CD4-positive, alpha-beta memory T cell (primary cell): ENCODE measurements at places on chromosomes 13 and 19. TPM values are rescaled to one million over a fixed set of nuclear protein-coding genes. Genes with fewer than 3 reads are reported as not detected.
A peak's percentile ranks its signal among the peaks of the same experiment; 100 is the strongest.

Gene SKA3
- not detected for total RNA-seq

Gene SUGP1
- 84.7 TPM for total RNA-seq

DNA sequence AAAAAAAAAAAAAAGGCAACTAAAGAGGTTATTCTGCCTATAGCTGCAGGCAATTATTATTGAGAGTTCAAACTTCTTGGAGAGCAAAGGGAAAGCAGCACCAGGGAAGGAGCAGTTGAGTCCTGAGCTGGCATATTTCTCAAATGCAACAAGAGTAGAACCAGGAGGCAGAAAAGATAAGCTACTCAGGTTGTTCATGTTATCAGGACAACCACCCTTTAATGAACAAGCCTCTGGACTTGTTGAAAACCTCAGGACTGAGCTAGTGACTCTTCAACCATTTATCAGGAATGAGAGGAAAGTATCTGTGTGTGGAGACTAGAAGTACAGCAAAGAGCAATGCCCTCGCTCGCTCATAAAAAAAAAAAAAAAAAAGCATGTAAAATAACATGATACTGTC, 183.0 kb downstream of the KCTD12 start:
- H3K36me3 ChIP-seq, result no peaks in the 10 kb centered on the region
- no peak overlapping the region for H3K4me3 ChIP-seq
- no peak overlapping the region for H3K27ac ChIP-seq
- DNase-seq, result no peak
- no peaks in the 10 kb centered on the region for H3K4me1 ChIP-seq

DNA sequence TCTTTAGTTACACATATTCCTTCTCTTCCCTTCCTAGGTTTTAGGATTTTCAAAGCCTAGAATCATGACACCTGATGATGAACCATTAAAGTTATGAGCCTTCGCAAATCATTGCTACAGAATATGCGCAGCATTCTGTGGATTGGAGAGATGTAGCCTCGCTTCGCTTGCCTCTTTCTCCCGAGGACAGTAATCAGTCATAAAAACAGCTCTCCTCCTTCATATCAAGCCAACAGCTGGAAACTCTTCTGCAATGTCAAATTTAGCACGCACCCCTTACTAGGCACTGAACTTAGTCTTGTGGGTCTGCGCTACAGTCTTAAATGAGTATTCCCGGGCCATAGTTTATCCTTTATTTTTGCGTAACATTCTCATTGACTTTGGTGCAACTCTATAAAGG, 79.6 kb downstream of the DACH1 start:
- H3K4me1 ChIP-seq, result no peaks in the 10 kb centered on the region
- no peak for DNase-seq
- no peak overlapping the region for H3K4me3 ChIP-seq
- no peaks in the 10 kb centered on the region for H3K36me3 ChIP-seq
- H3K27ac ChIP-seq, result no peak overlapping the region

DNA sequence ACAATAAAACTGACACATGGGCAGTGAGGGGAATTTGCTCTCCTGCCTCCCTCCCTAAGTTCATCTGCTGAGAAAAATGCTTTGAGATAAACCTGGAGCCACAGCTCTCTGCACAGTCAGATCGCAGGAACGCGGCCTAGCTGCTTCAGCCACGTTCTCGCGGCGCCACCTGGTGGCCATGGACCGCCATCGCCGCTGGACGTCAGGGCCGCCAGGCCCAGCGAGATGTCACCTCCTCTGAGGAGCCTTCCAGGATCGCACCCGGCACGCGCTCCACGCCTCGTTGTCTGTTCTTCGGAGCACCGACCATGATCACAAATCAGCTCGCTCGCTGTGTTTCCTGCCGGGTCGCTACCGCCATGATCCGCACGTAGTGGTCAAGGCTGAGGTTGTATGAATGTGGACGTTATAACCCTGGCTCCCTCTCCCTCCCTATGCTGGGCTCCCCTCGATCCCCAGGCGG, 20.6 kb upstream of the USP29 start:
- H3K4me1 ChIP-seq, result no peaks in the 10 kb centered on the region
- DNase-seq, result peak; percentile 28
- no peak overlapping the region for H3K4me3 ChIP-seq

DNA sequence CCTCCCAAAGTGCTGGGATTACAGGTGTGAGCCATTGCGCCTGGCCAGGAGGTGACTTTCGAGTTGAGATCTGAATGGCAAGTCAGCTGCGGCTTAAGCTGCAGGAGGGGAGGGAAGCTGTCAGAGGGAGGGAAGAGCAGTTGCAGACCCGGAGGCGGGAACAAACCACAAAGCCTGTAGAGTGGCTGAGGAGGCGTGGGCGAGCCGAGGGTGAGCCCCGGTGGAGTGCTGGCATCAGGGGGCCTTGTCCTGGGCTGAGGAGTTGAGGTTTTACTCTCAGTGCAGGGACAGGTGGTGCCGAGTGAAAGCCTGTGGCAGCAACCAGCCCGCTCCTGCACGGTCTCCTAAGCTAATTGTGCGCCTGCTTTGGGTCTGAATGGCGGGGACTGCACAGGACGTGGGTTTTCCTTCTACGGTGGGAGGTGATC, 24.2 kb downstream of the PPP1R37 start:
- peaks cover 39% of the 10 kb centered on the region for H3K4me1 ChIP-seq
- no peaks in the 10 kb centered on the region for H3K27me3 ChIP-seq
- no peak overlapping the region for H3K27ac ChIP-seq
- DNase-seq, result peak; percentile 31
- no peak overlapping the region for H3K4me3 ChIP-seq

Gene GRIK5
- total RNA-seq, result 0.12 TPM

GRCh38 chr13:49214917-49215376, 5.2 kb upstream of the MLNR start:
- no peaks in the 10 kb centered on the region for H3K36me3 ChIP-seq
- DNase-seq, result peak; percentile 47
- no peak overlapping the region for H3K27ac ChIP-seq
- peaks cover 18% of the 10 kb centered on the region for H3K27me3 ChIP-seq

Gene TLE6
- not detected for total RNA-seq

DNA sequence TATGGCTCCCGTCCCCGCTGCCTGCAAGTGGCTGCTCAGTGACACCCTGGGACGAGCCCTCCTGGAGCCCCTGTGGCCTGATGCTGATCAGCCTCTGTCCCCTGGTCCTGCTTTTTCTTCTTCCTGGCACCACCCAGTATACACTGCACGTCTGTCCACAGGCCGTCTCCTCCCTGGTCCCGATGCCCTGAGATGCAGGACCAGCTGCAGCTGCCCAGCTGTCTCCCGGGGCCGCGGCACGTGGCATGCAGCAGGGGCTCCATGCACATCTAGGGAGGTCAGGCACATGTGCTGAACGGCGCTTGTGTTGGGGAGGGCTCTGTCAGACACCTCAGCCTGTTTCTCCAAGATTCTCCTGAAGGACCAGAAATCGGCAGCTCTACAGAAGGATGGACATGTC, 30.2 kb downstream of the ZFR2 start:
- no peaks in the 10 kb centered on the region for H3K27me3 ChIP-seq
- H3K36me3 ChIP-seq, result no peaks in the 10 kb centered on the region
- no peaks in the 10 kb centered on the region for H3K4me1 ChIP-seq
- H3K4me3 ChIP-seq, result no peak overlapping the region
- no peak for DNase-seq
- H3K27ac ChIP-seq, result no peak overlapping the region

Gene TINCR
- total RNA-seq, result 1.4 TPM

GRCh38 chr19:48716562-48717291, 2.8 kb downstream of the MAMSTR start:
- H3K27me3 ChIP-seq, result no peaks in the 10 kb centered on the region
- no peak overlapping the region for H3K4me3 ChIP-seq
- H3K36me3 ChIP-seq, result no peaks in the 10 kb centered on the region
- H3K27ac ChIP-seq, result no peak overlapping the region
- peaks cover 31% of the 10 kb centered on the region for H3K4me1 ChIP-seq

Gene FLT1
- 0.26 TPM for total RNA-seq

- H3K27ac ChIP-seq, result no peak overlapping the region
- H3K36me3 ChIP-seq, result peaks cover 52% of the 10 kb centered on the region
- H3K4me1 ChIP-seq, result no peaks in the 10 kb centered on the region
- H3K27me3 ChIP-seq, result no peaks in the 10 kb centered on the region
- H3K4me3 ChIP-seq, result no peak overlapping the region
- no peak for DNase-seq
Measured at GRCh38 chr13:112554214-112554850, 33.6 kb downstream of the TUBGCP3 start.

Gene SHD
- 0.58 TPM for total RNA-seq

DNA sequence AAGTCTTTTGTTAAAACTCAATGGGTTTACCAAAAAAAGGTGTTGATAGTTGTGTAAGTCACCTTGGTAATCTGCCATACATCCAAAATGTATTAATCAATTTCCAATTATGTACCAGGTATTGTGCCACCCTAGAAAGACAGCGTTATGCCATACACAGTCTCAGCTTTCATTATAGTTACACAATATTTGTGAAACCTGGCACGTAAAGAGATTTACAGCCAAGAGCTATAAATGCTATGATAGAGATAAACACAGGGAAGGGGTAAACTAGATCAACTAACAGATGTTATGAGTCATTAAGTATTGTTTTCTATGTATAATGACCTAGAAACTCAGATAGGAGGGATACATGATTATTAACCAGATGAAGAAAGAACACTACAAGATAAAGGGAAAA, 725.6 kb upstream of the SLITRK5 start:
- no peaks in the 10 kb centered on the region for H3K4me1 ChIP-seq
- DNase-seq, result no peak
- no peak overlapping the region for H3K4me3 ChIP-seq
- no peak overlapping the region for H3K27ac ChIP-seq
- no peaks in the 10 kb centered on the region for H3K27me3 ChIP-seq

DNA sequence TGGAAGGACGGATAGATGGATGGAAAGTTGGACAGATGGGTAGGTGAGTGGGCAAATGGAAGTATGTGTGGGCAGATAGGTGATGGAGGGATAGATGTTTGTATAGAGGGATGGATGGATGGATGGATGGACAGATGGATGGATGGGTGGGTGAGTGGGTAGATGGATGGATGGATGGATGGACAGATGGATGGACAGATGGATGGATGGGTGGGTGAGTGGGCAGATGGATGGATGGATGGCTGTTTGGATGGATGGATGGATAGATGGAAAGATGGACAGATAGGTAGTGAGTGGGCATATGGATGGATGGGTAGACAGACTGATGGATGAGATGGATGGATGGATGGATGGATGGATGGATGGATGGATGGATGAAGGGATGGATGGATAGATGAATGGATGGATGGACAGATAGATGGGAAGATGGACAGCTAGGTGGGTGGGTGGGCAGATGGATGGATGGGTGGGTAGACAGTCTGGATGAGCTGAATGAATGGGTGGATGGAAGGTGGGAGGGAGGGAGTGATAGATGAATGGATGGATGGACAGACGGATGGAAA, 74.9 kb upstream of the KCTD15 start:
- DNase-seq, result no peak
- no peaks in the 10 kb centered on the region for H3K27me3 ChIP-seq
- H3K4me1 ChIP-seq, result no peaks in the 10 kb centered on the region
- no peaks in the 10 kb centered on the region for H3K36me3 ChIP-seq
- H3K27ac ChIP-seq, result no peak overlapping the region

Gene PDE4C
- 0.52 TPM for total RNA-seq

DNA sequence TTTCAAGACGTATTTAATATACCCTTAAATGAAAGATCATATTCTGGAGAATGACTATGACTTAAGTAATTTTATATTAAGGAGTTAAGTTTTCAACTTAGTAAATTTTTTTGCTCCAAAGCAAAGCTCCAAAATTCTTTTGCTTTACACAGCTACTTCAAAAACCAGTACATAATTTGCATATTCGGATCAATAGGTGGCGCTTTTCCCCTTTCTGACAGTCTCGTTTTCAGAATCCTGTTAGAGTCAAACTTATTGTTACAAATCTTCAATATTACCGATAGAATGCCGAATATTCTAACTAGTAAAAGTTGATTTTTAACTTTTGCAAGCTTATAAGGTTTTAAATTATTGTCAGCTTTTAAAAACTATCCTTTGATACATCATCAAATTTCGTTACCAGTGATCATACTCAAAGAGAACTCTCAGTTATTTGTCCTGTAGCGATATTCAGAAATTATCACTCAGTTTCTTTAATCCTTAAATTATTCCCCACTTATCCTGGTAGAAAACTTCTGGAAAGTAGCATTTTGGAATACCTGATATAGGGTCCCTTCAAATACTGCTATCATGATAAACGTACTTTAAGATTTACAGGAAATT, 852.7 kb upstream of the KLHL1 start:
- no peak overlapping the region for H3K4me3 ChIP-seq
- DNase-seq, result no peak
- no peak overlapping the region for H3K27ac ChIP-seq
- H3K4me1 ChIP-seq, result no peaks in the 10 kb centered on the region

DNA sequence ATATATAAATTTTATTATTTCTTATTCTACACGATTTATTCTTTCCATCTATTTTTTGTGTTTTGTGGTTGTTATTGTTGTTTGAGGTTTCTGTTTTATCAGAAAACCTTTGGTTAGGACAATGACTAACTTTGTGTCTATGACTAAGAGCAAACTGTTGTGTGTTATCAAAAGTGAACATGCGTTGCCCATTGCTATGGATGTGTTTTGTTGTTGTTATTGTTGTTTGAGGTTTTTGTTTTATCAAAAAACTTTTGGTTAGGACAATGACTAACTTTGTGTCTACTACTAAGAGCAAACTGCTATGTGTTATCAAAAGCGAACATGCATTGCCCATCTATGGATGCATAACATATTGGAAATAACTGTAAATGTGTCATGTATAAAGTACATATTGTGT, 692.3 kb downstream of the SLITRK1 start:
- no peak for DNase-seq
- no peak overlapping the region for H3K4me3 ChIP-seq
- no peaks in the 10 kb centered on the region for H3K27me3 ChIP-seq

DNA sequence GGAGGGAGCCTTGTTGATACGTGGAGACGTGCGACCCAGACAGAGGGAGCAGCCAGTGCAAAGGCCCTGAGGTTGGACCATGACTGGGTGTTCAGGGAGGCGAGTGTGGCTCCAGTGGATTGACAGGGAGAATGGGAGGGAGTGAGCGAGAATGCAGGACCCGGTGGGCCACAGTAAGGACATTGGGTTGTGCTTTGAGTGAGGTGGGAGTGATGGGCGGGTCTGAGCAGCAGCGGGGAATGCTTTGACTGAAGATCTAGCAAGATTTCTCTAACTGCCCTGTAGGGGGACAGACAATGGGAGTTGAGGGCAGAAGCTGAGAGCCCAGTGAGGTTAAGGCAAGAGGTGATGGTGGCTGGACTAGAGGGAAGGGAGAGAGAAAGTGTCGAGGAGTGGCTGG, 7.7 kb upstream of the NANOS2 start:
- H3K27me3 ChIP-seq, result no peaks in the 10 kb centered on the region
- no peak for DNase-seq
- no peaks in the 10 kb centered on the region for H3K4me1 ChIP-seq
- H3K36me3 ChIP-seq, result no peaks in the 10 kb centered on the region
- H3K4me3 ChIP-seq, result no peak overlapping the region

DNA sequence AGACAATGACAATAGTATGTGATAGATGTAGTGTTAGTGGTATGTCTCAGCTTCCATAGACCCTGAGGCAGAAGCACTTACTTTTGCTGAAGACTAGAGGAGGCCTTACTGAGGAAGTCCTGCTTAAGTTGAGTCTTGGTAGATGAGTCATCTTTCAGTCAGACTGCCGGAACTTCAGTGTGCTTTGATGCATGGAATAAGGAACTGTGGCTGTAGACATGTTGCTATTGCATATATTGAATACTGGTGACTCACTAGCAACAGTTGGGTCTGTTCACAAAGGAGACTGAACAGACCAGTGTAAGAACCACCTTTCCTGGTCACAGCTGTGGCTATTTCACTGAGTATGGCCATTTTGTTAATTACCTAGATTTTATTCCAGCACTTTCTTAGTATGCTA, 1000.6 kb downstream of the OLFM4 start:
- no peak overlapping the region for H3K4me3 ChIP-seq
- DNase-seq, result no peak
- no peaks in the 10 kb centered on the region for H3K36me3 ChIP-seq
